ENCODE measurements at places on chromosomes 5 and 9.

GRCh38 chr9:97740848-97741821 is 44.0 kb upstream of the XPA start:
- DNase-seq = peak; percentile 9

- DNase-seq = no peak
These were observed 35.7 kb downstream of the PWWP2A start for GRCh38 chr5:160083501-160083900.

- DNase-seq = no peak
These were observed 246.6 kb downstream of the SPOCK1 start for GRCh38 chr5:137252512-137252911.

DNA sequence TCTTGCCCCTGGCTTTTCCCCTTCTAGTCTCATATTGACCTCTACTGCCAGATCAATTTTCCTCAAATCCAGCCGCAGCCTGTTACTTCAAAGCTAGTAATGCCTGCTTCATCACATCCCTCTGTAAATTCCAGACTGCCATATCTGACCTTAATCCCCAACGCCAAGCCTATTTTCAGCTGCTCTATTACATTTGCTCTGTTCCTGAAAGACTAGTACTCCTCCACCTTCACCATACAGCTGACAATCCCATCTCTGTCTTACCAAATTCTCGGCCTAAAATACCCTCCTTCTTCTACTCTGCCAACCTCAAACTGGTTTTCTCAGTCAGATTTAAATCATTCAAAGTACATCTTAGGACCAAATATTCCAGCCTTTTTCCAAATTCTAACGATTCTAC is 420.2 kb downstream of the RAB3C start:
- DNase-seq = no peak

DNA sequence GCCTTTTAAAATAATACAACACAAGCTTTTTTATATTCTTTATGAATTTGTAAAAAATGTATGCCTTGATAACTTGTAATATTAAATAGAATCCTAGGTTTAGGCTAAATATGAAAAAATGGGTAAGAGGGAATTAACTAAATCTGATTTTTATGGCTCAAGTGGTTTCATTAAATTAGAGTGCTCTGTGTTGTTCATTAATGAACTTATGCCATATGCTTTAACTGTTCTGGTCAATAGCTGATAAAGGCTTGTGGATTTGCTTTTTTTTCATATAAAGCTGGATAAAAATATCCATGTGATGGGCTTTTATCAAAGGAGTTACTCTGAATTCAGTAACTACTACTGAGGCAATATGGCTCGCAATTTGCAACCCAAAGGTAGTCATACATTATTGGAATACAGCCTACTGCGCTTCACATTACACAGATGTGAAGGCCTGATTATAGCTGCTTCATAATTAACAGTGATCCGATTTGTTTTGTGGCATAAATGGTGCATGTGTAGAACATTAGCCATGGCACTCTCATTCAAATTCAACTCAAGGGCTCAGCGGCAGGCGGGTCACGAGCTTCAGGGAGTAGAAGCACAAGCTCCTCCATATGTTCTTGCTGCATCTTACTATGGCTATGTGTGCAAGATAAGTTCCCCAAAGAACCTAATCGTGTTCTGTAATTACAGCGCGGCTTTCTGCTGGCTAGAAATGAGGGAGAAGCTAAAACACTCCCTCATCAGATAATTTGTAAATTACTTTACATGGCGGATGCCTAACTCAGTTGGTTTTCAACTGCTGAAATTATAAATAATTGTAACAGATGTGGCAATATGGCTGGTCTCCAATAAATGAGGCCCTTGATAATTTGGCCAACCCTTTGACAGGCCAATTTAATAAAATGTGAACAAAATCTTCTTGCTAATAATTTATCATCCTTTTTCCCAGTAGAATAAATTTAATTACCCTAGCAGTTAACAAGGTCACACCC is 188.3 kb downstream of the CNTLN start:
- DNase-seq = no peak

DNA sequence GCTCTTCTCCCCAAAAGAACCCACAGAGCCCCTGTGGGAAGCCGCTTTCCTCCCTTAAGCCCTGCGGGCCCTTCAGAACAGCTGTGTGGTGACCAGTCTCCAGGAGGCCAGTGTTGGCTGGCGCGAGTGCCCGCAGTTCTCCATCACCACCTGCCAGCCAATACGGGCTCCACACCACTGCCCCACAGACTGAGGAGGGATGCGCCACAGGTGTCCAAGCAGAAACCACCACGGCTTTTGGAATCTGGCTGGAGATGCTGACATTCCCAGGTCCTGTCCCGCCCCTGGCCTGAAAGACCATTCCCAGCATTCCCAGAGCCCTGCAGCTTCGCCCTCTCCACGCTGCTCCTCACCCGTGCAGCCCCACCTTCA is 12.8 kb downstream of the CCNI2 start:
- DNase-seq = no peak

- DNase-seq = no peak
These were observed 900 bp upstream of the HAVCR2 start for GRCh38 chr5:157109744-157110143.

GRCh38 chr5:180034564-180034963 is 37.0 kb downstream of the RNF130 start:
- DNase-seq = no peak

GRCh38 chr9:126376311-126377175 is 49.9 kb downstream of the MVB12B start:
- no peak for DNase-seq

GRCh38 chr5:128304088-128304487 is 220.5 kb downstream of the SLC12A2 start:
- no peak for DNase-seq

GRCh38 chr9:89448381-89448780 is 49.5 kb downstream of the SEMA4D start:
- DNase-seq = no peak

- no peak for DNase-seq
These were observed 15.5 kb upstream of the TRIM32 start for GRCh38 chr9:116671605-116672004.

DNA sequence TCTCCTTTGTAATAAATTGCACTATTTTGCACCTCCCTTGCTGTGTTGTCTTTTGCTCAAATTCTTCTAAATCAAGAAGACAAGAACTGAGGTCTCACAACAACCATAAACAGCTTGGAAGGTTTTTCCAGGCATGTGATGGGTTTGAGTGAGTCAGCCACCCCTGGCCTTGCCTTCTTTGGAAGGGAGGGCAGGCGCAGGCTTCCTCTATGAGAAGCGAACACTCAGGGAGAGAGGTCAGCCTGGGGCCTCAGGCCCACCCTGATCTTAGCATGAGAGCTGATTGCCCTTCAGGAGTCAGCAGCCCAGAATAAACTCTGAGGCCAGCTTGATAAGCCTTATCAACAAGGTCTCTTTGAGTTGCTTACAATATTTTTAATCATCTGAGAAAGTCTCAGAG is 31.6 kb downstream of the S1PR3 start:
- no peak for DNase-seq

- DNase-seq = no peak
These were observed 421.9 kb upstream of the DMAC1 start for GRCh38 chr9:8221462-8221861.

DNA sequence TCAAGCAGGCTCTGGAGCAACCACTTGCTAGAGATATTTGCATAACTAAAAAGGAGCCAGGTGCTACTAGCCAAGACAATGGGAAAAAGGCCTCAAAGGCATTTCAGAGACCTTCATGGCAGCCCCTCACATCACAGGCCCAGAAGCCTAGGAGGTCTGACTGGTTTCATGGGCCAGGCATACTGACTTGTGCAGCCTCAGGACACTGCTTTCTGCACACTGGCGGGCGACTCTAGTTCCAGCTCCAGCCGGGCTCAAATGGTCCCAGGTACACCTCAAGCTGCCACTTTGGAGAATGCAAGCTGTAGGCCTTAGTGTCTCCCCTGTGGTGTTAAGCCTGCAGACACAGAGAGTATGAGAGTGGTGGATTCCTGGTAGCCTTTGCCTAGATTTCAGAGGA is 27.1 kb downstream of the COX7C start:
- no peak for DNase-seq

GRCh38 chr9:68574150-68574549 is 33.5 kb upstream of the TMEM252 start:
- DNase-seq = no peak

DNA sequence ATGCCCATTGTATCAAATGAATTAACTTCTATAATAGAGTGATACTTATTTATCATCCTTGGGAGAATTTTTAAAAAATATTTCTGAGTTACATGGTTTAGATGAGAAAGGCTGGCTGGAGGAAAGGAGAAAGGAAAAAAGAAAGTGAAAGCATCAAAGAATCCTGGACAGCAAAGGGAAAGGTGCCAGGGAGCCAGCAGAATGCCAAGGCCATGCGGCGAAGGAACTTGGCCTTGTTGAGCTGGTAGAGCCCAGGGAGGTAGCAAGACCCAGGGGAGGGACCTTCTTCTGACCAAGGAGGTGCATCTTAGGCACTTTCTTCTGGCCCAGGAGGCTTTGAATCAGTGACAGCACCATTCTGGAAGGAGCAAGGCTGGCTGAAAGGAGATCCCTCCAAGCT is 240.5 kb downstream of the ENC1 start:
- no peak for DNase-seq

- DNase-seq = no peak
These were observed 15.4 kb upstream of the UBAP1 start for GRCh38 chr9:34163434-34163833.

DNA sequence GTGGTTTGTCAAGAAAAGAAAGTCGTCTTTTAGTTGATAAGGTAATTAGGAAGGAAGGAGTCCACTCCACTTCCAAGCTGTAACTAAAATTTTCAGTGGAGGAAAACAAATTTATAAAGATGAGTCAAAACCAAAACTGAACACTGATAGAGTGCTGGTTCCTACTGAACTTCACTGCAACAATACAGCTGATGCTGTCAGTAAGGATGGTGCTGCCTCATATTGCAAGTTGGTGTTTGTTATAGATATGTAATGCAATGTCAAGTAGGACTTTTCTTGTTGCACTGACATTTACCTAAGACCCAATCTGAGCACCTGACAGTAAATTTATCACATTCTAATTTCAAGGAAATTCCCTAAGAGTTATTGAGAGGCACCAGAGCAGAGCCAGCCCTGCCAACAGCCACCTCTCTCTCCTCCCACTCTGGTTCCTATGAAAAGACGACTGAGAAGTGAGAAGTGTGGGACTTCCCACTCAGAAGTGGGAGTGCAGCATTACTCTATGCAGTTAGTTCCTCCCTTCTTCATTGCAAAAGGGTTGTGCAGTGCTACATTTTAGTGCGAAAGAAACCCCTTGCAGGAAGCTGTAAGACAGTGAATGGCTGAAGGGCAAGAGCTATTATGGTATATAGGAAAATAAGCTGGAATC is 350.8 kb downstream of the NFIB start:
- DNase-seq = no peak

- DNase-seq = no peak
These were observed 24.2 kb downstream of the LIFR start for GRCh38 chr5:38532165-38532669.

GRCh38 chr9:136010615-136011361 is 49.6 kb upstream of the UBAC1 start:
- DNase-seq = no peak

- no peak for DNase-seq
These were observed 1.0 kb downstream of the RABL6 start for GRCh38 chr9:136808806-136809158.

DNA sequence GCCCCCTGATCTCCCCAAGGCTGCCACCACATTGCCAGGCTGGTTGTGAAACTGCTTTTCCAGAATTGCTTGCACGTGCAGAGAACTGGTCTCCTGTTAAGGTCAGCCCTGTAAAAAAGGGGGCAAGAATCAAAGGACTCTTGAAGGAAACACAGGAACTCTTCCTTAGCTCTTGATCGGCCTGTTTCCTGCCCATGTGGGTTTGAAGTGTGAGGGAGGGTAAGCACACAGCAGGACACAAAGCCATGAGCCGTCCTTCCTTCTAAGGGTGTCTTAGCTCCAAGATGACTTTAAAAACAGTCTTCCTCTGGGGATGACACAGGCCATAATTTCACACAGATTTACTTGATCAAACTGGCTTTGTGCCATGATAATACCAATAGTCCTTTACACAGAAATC is 36.1 kb downstream of the TEK start:
- DNase-seq = no peak

GRCh38 chr5:173301695-173302545 is 26.3 kb downstream of the STC2 start:
- no peak for DNase-seq

DNA sequence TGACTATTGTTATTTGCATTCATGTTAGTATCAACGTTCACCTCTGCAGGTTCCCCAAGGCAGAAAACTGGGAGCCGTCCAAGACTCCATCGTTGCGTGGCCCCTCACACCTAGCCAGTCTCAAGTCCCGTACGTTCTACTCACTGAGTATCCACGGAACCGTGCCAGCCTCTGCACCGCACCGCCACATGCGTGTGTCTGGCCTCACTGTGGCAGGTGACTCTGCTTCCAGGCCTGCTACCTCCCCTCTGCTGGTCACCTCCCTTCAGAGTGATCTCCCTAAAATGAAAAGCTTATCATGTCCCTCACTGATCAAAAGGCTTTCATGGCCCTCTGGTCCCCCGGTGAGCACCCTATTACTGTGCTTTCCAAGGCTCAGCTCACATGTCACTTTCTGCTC is 108.1 kb downstream of the GABBR2 start:
- no peak for DNase-seq

DNA sequence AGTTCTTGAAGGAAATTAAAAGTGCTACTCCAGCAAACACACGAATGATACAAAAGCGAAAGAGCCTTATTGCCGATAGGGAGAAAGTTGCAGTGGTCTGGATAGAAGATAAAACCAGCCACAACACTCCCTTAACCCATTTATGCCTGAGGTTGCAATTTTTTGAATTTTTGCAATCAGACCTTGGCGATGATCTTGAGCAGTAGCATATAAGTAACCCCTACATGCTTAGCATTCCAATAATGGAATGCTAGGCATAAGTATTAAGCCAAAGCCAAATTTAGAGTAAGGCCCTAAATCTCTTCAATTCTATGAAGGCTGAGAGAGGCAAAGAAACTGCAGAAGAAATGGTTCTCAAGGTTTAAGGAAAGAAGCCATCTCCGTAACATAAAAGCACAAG is 153.5 kb downstream of the SLC28A3 start:
- no peak for DNase-seq

- DNase-seq = no peak
These were observed 3.5 kb downstream of the PAX5 start for GRCh38 chr9:37030611-37030939.
